Stimulated activated CD4-positive, alpha-beta T cell treated with anti-CD3 and anti-CD28 coated beads, Interleukin-1b, Interleukin-23, amount 100 ng/mL, for 24 hours (primary cell): ENCODE measurements at places on chromosomes 3 and 15.

DNA sequence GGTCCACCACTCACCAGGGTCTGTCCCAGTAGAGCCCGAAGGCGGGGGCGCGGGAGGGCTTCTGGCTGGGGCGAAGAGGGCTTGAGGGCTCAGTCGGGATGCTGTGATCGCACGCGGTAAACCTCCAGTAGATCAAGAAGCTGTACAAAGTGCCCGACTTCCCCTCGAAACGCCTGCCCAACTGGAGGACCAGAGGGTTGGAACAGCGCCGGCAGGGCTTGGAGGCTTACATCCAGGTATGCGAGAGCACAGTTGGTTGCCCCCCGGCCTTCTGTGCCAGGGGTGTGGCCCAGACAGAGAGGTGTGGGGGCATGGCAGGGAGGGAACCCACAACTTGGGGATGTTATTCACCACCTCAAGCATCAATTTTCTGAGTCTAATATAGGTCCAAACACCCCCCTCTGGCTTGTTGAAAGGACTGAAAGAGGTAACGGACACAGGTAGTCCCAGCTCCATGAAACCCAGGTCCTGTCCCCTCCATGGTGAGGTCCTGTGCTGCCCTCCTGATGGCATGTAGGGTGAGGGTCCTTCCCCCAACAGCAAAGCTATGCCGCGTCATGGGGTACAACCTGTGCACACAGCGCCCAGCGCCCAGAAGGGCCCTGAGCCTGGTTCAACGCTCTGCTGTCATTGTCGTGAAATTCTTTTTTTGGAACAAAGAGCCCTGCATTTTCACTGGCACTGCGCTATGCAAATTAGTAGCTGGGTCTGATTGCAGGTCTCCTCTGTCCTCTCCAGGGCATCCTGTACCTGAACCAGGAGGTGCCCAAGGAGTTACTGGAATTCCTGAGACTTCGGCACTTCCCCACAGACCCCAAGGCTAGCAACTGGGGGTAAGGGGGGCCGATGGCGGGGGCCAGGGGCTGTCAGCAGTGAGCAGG, 1.2 kb downstream of the SNX22 start:
- no peak for DNase-seq

- DNase-seq, result no peak
Observed at GRCh38 chr3:806006-806405, 286.8 kb upstream of the CNTN6 start.

GRCh38 chr3:108088697-108089096, 2.1 kb downstream of the CD47 start:
- DNase-seq, result no peak

- no peak for DNase-seq
Observed at GRCh38 chr15:45110256-45110820, 3.6 kb downstream of the DUOX2 start.

DNA sequence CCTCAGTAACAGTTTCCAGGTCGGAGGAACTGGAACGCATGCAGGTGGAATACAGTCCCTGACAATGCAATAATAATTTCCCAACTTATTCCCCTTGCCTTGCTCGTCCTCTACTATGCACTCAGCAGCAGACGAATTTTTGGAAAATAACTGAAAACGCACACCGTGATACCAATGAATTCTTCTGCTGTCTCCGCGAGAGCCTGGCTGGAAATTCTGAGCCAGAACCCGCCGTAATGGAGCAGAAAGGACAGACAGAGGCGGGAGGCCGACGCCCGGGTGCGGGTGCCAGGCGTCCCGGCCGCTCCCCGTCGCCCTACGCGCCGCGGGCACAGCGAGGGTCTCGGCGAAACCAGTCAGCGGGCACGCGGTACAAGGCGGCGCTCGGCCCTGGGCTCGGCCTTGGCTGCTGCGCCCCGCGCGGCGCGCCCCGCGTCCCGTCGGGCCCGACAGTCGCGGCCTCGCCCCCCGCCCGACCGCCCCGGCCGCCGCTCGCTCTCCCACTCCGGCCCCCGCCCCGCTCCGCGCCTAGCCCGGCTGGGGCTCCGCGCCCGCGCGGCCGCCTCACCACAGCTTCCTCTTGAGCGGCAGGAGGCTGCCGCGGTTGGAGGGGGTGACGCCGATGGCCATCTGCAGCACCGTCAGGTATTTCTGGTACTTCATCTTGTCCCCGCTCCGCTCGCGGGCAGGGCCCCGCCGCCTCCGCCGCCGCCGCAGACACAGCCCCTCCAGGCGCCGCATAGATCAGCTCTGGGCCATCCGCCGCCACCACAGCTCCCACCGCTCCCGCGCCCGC, 114.5 kb upstream of the GOLGA8J start:
- DNase-seq, result no peak

GRCh38 chr3:134594331-134594741, 56.5 kb downstream of the KY start:
- DNase-seq, result no peak

GRCh38 chr15:72155003-72155621, 36.9 kb downstream of the SENP8 start:
- no peak for DNase-seq

GRCh38 chr3:124992041-124992440, 57.5 kb upstream of the MUC13 start:
- DNase-seq, result no peak

- DNase-seq, result no peak
Observed at GRCh38 chr3:43154980-43155379, 49.1 kb upstream of the POMGNT2 start.

DNA sequence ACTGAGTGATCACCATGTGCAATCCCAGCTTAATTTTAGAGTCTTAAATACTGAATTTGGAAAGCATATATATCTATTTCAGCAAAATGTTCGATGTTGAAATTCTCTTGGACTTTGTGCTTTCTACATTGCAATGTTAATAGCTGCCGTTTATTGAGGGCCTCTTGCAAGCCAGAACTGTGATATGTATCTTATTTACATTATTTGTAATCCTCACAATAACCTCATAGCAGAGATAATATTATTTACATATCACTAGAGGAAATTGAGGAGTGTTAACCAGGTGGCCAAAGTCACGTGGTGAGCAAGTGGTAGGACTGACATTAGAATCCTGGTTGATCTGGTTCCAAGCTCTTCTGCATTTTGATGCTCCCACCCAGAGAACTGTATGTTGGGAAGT, 254.1 kb downstream of the SLC9A9 start:
- no peak for DNase-seq

GRCh38 chr15:52448011-52448890, 80.4 kb downstream of the MYO5A start:
- DNase-seq, result no peak

DNA sequence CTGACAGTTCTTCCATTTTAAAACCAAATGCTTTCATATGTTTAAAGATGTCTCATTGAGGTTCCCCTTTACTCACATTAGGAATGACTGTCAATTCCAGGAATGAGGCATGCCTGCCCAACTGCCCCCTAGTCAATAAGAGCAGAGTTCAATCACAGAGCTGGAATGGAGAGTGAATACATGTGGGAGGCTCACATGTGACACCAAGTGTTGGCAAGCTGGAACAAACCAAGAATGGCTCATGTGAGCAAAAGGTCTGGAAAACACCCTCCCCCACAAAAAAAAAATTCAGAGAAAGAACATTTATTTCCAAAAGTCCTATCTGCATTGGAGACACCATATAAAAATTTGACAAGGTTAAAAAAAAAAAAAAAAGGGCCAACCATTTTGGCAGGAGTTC, 3.7 kb downstream of the PBRM1 start:
- DNase-seq, result no peak

- no peak for DNase-seq
Observed at GRCh38 chr3:172708921-172709773, 1.7 kb downstream of the NCEH1 start.

DNA sequence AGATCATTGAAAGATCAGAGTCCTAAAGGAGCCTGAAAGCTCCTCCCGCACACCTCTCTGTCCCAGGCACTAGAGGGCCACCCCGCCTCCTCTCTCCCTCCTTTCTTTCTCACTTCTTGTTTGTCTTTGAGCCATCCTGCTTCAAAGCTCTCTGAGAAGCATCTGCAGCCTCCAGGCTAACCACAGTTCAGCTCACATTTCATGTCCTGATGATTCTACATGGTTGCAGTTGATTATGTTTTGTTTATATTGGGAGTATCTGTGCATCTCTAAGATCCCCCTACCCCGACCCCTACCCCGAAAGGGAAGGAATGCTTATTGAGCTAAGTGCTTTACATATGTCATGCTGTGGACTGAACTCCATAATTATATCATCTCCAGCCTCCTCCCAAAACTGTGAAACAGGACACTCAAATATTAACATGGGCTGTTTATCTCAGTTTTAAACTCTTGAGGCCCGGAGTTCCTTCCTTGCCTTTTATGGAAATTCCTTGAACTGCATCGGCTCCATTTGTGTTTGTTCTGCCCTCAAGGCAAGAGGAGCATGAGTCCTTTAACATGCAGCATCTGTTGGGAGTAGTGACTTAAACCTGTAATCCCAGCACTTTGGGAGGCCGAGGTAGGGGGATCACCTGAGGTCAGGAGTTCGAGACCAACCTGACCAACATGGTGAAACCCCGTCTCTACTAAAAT, 30.9 kb downstream of the MGLL start:
- DNase-seq, result no peak

DNA sequence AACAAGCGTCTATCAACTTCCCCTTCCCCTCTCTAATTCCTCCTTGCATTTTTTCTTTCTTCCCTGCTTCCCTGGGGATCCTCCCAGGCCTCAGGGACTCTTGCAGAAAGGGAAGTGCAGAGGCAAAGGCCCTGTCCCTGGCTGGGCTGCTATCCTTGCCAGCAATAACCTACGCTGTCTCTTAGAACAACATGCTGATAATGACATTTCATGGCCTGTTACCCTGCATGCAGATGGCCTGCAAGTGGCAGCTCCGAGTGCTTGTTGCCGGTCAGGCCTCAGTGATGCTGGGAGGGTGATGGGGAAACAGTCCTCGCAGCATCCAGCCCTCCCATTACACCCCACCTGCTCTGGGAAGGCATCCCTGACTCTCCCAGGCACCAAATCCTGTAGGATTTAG, 167.6 kb downstream of the RAB11A start:
- no peak for DNase-seq

GRCh38 chr3:103977417-103977816, 1389.3 kb upstream of the ALCAM start:
- DNase-seq, result no peak

DNA sequence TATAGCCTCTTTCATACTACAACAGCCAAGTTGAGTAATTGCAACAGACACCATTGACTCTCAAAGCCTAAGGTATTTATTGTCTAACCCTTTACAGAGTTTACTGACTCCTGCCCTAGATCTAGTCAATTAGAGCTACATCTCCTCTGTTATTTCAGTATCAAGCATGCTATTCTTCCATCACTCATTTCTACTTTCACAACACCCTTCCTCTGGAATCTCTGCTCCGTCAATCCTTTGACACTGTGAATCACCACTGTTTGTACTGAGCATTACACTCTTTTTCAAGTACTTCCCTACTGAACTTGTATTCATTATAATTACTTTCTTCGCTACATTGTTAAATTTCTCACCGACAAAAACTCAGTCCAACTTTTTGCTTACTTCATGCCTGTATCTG, 121.8 kb downstream of the ZNF609 start:
- no peak for DNase-seq

- DNase-seq, result no peak
Observed at GRCh38 chr3:146953511-146953981, 348.4 kb upstream of the PLSCR5 start.

GRCh38 chr3:32155117-32155516, 48.7 kb downstream of the GPD1L start:
- DNase-seq, result no peak

DNA sequence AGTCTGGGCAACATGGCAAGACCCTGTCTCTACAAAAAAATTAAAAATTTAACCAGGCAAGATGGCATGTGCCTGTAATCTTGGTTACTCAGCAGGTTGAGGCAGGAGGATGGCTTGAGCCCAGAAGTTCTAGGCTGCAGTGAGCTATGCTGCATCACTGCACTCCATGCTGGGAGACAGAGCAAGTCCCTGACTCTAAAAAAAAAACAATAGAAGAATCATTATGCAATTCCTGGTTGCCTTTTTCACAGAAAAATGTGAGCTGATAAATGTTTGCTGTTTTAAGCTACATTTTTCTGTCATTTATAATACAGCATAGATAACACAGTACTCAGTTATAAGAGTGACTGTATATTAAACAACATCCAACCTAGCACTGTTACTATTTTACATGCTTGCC, 148.8 kb downstream of the SCAPER start:
- no peak for DNase-seq

- DNase-seq, result no peak
Observed at GRCh38 chr3:7144697-7145308, 283.9 kb downstream of the GRM7 start.

DNA sequence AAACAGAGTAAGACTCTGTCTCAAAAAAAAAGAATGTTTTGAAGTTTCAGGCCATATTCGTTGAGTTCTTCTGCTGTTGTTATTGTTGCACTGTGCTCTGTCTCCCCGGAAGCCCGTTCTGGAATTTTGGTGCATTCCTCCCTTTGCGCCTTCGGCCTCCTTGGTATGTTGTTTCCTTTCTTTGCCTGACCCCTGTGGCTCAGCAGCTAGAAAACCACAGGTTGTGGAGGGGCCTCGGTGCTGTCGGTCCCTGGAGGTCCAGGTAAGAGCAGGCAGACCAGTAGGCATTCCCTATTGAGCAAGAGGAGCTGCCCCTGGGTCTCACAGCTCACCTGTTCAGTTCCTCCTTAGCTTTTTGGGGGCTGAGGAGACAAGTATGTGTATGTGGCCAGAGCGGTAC, 51.0 kb upstream of the DLG1 start:
- DNase-seq, result no peak

GRCh38 chr15:20351448-20351971, 190.1 kb downstream of the GOLGA6L6 start:
- DNase-seq, result no peak
